Left renal pelvis (tissue), 4 donors: ENCODE measurements at places on chromosomes 5 and 9. TPM values are rescaled to one million over a fixed set of nuclear protein-coding genes. Genes with fewer than 3 reads are reported as not detected.

OTP gene
- not detected for polyA plus RNA-seq

GRCh38 chr5:110625376-110625999 is 101.0 kb downstream of the TMEM232 start:
- no peak for DNase-seq

DNA sequence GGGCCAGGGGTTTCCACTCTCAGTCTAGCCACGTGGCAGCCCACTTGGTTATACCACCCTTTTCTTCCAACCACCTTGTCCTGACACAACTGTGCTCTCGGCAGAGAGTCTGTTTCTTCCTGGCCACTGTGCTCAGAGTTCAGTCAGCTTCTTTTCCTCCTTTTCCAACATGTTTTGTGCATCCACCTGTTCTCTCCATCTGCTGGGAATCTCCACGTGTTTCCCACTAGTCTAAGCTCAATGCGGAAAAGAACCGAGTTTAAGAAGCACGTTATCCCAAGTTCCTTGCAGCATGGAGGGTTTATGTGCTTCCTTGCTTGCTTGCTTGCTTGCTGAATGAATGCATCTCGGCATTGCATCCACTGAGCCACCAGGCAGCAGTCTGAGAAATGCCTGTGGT is 543.6 kb upstream of the DAP start:
- no peak for DNase-seq

- no peak for DNase-seq
Observed at GRCh38 chr9:107474124-107474523, 15.4 kb downstream of the KLF4 start.

QRFP gene
- 0.61 TPM for polyA plus RNA-seq

TMC1 gene
- 0.82 TPM for polyA plus RNA-seq

DNA sequence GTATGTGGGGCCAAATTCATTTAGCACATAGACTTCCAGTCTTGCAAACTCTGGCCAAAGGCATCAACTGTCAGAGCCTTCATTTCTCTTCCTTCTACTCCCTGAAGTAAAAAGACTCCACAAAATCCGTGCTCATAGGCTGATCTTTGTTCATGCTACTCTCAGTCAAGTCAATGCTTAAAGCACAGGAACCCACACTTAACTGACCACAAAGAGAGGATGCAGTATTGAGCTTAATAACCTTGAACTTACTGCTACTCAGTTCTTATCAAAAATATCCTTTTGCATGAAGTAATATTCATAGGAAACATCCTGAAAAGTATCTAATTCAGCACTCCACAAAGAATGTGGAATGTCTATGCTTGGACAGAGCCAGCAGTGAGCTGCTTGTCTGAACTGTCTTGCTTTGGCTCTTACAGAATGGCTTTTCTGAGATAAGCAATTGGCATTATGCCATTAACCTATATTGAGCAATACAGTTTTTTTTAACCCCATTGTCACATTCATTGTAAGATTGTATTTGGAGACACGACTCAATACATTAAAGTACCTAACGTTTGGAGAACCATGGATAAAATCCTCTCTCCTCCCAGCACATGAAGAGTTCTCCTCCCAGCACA is 21.7 kb downstream of the LPAR1 start:
- no peak for DNase-seq

GRCh38 chr5:113692891-113693457 is 179.5 kb downstream of the YTHDC2 start:
- DNase-seq = no peak

- DNase-seq = no peak
Observed at GRCh38 chr5:142597546-142598337, 88.1 kb downstream of the FGF1 start.

OR1J2 gene
- not detected for polyA plus RNA-seq

DNA sequence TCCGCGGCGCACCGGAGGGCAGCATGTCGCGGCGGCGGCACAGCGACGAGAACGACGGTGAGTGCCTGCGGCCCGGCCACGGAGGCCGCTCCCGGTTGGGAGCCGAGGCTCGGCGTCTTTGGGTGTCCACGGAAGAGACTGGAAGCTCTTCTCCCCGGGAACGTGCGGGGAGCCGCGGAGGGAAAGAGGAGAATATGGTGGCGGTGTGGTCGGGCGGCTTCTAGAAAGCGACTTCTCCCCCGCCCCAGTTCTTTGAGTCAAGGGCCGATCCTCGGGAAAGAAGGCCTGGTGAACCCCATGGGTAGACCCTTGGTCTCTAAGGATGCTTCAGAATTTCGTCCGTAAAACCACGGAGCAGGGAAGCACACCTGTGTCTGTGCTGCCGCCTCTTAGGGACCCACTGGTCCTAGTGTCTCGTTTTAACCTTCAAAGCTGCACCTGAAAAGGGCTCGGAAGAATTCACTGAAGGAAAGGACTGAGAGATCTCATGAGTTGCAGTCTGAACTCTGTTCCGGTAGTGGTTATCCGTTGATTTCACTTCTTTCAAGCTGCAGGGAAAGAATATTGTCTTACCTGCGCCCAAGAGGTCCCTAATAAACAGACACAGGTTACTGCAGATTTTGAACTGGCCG is 354 bp downstream of the NCBP1 start:
- no peak for DNase-seq

- no peak for DNase-seq
Observed at GRCh38 chr5:172544371-172545095, 90.2 kb upstream of the SH3PXD2B start.

DNA sequence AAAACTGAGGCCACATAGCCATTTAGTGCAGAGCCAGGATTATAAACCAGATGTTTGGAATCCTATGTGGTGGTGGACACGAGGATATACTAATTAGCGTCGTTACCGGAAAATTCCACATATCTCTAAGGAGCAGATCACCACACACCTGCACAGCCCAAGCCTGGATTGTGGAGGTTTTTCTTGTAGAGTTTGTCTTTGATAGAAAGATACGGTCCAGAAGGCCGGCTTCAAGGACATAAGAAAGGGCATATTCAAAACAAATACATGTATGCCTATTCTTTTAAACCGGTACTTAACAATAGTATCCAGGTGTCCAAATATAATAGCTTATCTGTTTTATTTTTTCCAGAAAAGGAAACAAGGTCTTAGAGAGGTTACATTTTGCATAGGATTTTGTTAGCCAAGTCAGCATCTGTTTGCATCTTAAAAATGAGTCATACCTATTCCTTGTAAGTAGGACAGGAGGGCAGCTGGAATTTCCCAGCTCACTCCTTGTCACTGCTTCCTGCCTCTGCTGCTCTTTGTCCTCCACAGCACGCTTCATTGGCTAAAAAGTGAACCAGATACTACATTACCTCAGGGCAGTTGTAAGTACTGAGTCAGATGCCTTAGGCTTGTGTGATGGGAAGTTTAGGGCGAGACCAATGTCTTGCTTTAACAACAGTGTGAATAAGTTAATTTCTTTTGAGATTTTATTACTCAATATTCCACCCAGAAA is 3.6 kb downstream of the TMC1 start:
- no peak for DNase-seq

SARDH gene
- 10.1 TPM for polyA plus RNA-seq

NPM1 gene
- 1,575 TPM for polyA plus RNA-seq

DNA sequence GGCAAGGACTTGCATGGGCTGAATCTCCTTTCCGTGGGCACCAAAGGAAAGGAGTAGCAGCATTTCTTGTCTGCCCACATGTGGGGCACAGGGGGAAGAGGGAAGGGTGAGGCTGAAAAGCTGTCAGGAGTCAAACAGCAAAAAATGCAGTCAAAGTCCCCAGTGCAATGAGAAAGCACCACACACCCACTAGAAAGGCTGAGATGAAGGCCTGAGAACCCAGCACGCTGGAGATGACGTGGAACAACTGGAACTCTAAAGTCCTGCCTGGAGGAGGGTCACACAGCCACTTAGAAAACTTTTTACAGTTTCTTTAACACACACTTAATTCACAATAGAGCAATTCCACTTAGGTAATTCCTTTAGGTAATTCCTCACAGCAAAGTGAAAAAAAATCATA is 94.6 kb upstream of the IGFBPL1 start:
- no peak for DNase-seq

GABRA6 gene
- not detected for polyA plus RNA-seq

- no peak for DNase-seq
Observed at GRCh38 chr5:147490989-147491388, 18.9 kb downstream of the DPYSL3 start.

NR6A1 gene
- polyA plus RNA-seq = 1.0 TPM

GRCh38 chr9:121353241-121354061 is 16.6 kb downstream of the STOM start:
- no peak for DNase-seq

CAST gene
- polyA plus RNA-seq = 186 TPM

SNX18 gene
- 28.8 TPM for polyA plus RNA-seq

DNA sequence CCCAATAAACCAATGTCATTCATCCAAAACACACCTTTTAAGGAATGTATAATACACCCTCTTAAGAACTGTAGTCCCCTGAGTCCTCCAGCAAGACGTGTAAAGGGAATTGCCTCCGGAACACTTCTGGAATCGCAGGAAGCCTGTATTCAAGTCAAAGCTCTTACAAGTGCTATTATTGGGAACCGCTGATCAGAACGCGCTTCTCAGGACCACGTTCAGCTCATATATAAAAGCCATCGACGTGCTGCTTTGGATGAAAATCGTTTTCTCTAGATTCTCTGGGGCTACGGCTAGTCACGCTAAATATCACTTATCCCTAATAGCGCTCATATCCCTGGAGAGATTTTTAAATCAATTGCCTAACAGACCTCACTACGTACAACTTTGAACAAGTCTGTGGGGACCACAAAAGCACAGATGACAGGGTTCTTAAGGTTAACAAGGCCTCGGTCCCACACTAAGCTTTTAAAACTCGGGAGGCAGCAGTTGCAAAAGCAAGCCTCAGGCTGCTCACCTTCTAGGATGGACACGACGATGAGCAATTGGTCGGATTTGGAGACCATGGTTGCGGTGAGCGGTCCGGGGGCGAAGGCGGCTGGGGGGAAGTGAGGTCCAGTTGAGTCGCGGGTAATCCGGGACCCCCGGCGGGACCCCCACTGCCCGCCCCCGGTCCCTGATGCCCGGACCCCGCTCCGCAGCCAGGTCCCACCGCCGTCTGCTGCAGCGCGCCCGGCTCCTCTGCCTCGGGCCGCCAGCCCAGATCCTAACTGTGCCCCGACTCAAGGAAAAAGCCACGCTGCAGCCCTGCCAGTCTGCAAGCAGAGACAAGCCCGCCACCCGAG is 548 bp downstream of the CEP120 start:
- peak; percentile 29 for DNase-seq

HAVCR1 gene
- polyA plus RNA-seq = 1.6 TPM

SPATA31A1 gene
- polyA plus RNA-seq = not detected

TSLP gene
- polyA plus RNA-seq = 0.47 TPM

SLC4A9 gene
- 51.1 TPM for polyA plus RNA-seq

C1QTNF2 gene
- polyA plus RNA-seq = 27.0 TPM

MEIKIN gene
- not detected for polyA plus RNA-seq

GABRA1 gene
- not detected for polyA plus RNA-seq

DNA sequence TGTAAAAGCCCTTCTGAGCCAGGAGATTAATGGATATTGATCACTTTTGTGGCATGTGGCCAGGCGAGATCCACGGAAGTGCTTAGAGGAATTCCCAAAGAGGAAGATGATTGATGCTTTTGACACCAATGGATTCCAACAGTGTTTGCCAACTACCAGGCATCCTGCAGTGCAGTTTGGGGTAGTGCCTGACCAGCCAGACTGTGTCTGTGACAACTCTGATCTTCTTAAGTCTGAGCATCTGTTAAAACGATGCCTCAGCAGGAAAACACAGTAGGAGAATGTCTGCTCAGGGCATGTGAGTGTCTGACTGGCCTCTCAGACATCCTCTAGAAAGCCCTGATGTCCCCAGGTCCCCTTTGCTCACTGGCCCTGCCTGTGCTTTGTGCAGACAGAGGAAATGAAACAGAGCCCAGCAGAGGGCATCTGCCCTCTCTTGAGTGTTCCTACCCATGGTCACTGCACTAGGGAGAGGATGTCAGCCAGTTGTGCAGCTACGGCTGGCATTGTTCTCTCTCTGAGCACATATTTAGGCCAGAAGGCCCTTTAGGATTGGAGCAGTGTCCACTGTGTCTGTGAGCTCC is 57.0 kb downstream of the TRPC7 start:
- DNase-seq = no peak
